Activated effector memory CD4-positive, alpha-beta T cell treated with Interleukin-2 at 50 U/mL for 16 hours (primary cell): ENCODE measurements at places on chromosomes 5 and 9.

GRCh38 chr5:157366741-157367674 is 93.0 kb upstream of the NIPAL4 start:
- DNase-seq, result no peak

DNA sequence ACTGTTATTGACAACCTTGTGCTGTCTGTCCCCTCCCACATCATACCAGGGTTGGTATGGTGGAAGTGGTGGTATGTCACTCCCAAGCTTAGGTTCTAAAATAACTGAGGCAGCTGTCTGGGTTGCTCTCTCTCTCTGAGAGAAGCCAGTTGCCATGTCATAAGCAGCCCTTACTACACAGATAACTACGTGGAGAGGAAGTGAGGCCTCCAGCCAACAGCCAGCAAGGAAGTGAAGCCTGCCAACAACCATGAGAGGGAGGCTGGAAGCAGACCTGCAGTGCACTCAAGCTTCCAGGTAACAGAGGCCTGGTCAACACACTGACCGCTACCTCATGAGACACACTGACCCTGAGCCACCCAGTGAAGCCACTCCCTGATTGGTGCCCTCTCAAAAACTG is 18.6 kb downstream of the CTNNAL1 start:
- no peak for DNase-seq

- DNase-seq, result no peak
Observed at GRCh38 chr5:5141625-5142525, 1.7 kb downstream of the ADAMTS16 start.

GRCh38 chr9:5630081-5630507 is 1.2 kb downstream of the RIC1 start:
- DNase-seq, result no peak

DNA sequence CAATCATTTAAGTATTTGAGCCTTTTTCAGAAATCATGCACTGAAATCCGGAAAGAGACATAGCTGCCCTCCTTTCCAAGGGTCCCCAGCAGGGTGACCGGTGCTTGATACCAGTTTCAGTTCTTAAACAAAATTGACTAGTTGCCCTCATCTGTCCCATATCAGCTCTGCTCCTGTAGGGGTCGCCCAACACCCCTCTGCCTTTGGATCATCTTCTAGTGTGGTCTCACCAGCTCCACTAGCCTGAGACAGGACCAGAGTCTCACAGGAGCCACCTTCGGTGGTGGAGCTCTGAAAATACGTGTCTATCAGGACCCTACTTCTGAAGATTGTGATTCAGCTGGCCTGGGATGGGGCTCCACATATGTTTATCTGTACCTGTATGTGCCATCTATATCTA is 428.2 kb downstream of the ENC1 start:
- DNase-seq, result no peak

DNA sequence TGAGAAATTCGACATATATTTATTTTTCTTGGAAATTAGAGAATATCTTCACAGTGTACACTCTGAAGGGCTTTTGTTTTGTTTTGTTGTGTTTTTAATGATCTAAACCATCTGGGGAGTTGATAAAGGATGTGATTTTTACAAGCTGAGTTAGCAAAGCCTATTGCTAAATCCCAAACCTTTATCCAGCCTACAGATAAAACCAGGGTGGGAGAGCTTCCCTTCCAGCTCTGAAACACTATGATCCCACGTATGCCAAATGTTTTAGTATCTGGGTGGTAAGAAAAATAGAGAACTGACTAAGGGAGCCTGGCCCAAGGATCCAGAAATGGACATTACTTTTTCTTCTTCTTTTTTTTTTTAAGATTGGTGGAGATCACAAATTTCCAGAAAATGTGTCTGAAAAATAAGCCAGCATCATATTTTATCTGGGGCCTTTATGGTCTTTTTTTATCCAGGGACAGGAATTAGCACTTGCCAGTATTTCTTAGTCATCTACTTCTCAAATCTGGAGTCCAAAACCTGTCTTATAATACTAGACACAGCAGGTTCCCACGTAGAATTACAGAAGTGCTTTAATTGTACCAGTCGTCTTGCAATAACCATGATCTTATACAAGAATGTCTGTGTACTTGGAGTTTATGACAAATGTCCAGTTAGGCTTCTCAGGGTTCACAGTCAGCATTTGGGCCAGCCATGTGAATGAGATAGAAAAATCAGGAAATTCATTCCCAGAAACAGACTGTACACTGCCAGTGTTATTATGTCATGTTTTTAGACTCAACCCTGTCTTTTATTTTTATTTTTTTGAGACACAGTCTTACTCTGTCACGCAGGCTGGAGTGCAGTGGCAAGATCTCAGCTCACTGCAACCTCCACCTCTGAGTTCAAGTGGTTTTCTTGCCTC is 290.8 kb upstream of the MPDZ start:
- no peak for DNase-seq

- no peak for DNase-seq
Observed at GRCh38 chr5:91142819-91143218, 240.3 kb downstream of the ARRDC3 start.

DNA sequence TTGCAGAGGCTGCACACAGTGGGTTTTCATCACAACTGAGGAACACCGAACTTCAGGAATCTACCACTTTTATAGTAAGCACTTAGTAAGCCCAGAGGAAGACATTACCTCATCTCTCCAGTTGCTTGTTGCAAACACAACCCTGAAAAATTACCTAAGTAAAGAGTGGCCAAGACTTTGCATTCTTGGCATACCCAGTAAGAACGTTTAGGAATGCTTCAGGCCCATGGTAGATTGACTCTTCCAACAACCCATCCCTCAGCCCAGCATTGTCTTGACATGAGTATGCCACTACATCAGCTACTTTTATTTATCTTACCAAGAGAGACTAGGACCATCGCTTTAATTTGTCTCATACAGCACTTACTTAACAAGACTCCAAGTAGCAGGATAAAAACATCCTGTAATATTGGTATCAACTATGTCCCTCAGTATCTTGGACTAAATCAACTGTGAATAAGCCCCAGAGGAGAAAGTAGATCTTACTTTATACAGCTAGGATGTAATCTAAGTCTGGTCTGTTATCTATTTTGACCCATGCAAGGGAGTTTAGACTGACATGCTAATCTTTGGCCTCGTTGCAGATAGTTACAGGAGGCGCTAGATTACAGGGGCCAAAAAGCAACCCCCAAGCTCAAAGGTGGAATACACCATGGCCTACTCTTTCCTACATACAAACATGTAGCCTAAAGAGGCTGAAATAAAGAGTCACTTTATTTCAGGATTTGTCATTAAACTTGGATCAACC is 114.9 kb downstream of the INVS start:
- no peak for DNase-seq

GRCh38 chr9:97938081-97938644 is at the start of gene HEMGN:
Gene HEMGN (minus strand): TSS chr9:97938172. CDS start chr9:97938136, 36 bp downstream.
- DNase-seq, result peak; percentile 9

GRCh38 chr5:174338185-174339010 is 292.9 kb downstream of the NSG2 start:
- no peak for DNase-seq

GRCh38 chr5:106367281-106367680 is 1303.5 kb downstream of the EFNA5 start:
- no peak for DNase-seq

- DNase-seq, result no peak
Observed at GRCh38 chr9:7259544-7260241, 501.9 kb downstream of the KDM4C start.

GRCh38 chr9:111161015-111161415 is 122.7 kb upstream of the LPAR1 start:
- DNase-seq, result no peak

DNA sequence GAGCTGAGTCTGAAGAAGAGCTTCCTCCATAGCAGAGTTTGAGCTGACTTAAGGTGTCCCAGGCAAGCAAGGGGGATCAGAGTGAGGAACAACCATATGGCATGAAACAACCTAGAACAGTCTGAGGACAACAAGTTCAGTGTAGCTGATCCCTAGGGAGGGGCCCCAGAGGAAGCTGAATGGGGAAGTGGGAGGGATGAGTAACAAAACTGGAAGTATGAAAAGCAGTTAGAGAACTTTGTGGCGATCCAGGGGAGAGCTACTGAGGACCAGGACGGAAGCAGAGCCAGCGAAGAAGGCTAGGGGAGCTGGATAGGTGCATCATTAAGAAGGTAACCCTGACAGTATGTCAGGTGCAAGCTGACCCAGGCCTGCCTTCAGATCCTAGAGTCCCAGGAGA is 580.8 kb downstream of the BNC2 start:
- DNase-seq, result no peak

- DNase-seq, result no peak
Observed at GRCh38 chr9:77864211-77864889, 167.3 kb downstream of the GNAQ start.

- DNase-seq, result no peak
Observed at GRCh38 chr5:143135832-143136551, 267.5 kb downstream of the NR3C1 start.

DNA sequence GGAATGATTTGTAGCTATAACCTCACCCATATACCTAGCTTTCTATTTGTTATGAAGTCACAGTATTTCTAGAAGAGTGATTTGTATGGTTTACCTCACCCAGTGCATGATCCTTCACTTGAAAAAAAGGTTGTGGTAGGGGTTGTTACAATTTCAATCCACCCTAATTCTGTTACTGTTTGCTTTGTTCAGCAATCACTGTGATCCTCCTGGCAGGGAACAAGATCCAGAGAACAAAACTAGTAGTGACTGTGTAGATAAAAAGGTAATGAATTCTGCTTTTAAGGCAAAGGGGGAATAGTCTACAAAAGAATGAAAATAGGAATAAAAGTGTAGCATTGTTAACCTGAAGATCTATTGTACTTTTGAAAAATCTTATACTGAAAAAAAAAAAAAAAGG is 191.3 kb upstream of the SH3GL2 start:
- DNase-seq, result no peak
